Smooth muscle cell of bladder (primary cell): ENCODE measurements at places on chromosomes 13 and 19. TPM values are rescaled to one million over a fixed set of nuclear protein-coding genes. Genes with fewer than 3 reads are reported as not detected.

The C19orf67 gene
- total RNA-seq, result not detected in 2 replicates

The LILRA6 gene
- not detected in 2 replicates for total RNA-seq

The CYP2F1 gene
- not detected in 2 replicates for total RNA-seq

The NLRP5 gene
- not detected in 2 replicates for total RNA-seq

The RAB20 gene
- total RNA-seq, result 12.7 and 15.2 TPM in 2 replicates

The OR7A5 gene
- total RNA-seq, result not detected in 2 replicates

The NOTCH3 gene
- 7.0 and 27.4 TPM in 2 replicates for total RNA-seq

The OLFM4 gene
- not detected in 2 replicates for total RNA-seq

The CDX2 gene
- total RNA-seq, result under 0.01 TPM in 1 of 2 replicates, not detected in the other

The CEACAM7 gene
- total RNA-seq, result not detected in 2 replicates

The CEACAM20 gene
- not detected in 2 replicates for total RNA-seq

The B3GNT8 gene
- total RNA-seq, result 0.71 and 2.3 TPM in 2 replicates

The CEACAM5 gene
- total RNA-seq, result not detected in 2 replicates

The CERS4 gene
- 9.4 and 14.5 TPM in 2 replicates for total RNA-seq

The ZNF586 gene
- total RNA-seq, result 12.6 and 12.7 TPM in 2 replicates

The DENND1C gene
- not detected in 2 replicates for total RNA-seq

The PPP1R13L gene
- 1.6 and 1.7 TPM in 2 replicates for total RNA-seq

The POSTN gene
- total RNA-seq, result 396 and 434 TPM in 2 replicates

The KLHL1 gene
- total RNA-seq, result not detected in 2 replicates

The C2CD4C gene
- total RNA-seq, result not detected in 2 replicates

The ADPRHL1 gene
- 1.3 and 1.6 TPM in 2 replicates for total RNA-seq

The IGFL1 gene
- total RNA-seq, result not detected in 2 replicates

The F10 gene
- total RNA-seq, result 10.7 and 21.6 TPM in 2 replicates

The MED25 gene
- total RNA-seq, result 11.1 and 16.8 TPM in 2 replicates

The CGB1 gene
- not detected in 2 replicates for total RNA-seq

The ANGPTL8 gene
- 0.18 TPM in 1 of 2 replicates, not detected in the other for total RNA-seq

The MKNK2 gene
- 75.9 and 141 TPM in 2 replicates for total RNA-seq

The KCNN4 gene
- 0.28 and 0.55 TPM in 2 replicates for total RNA-seq

The FGF21 gene
- 0.14 and 0.28 TPM in 2 replicates for total RNA-seq

The IRGC gene
- total RNA-seq, result not detected in 2 replicates

The ZNF808 gene
- 14.5 and 18.9 TPM in 2 replicates for total RNA-seq

The KLK14 gene
- not detected in 2 replicates for total RNA-seq

The NKPD1 gene
- total RNA-seq, result 0.14 and 0.18 TPM in 2 replicates

The NCR1 gene
- total RNA-seq, result not detected in 2 replicates

The RDH13 gene
- 4.6 and 8.7 TPM in 2 replicates for total RNA-seq

The ZNF223 gene
- 4.1 TPM in 2 replicates for total RNA-seq

The MEIOSIN gene
- total RNA-seq, result not detected in 2 replicates

The IFNL1 gene
- not detected in 2 replicates for total RNA-seq

The CLEC17A gene
- 0.28 TPM in 1 of 2 replicates, not detected in the other for total RNA-seq

The DACH1 gene
- total RNA-seq, result 0.28 TPM in 1 of 2 replicates, not detected in the other

The GRIK5 gene
- total RNA-seq, result not detected in 2 replicates

The ZNF566 gene
- 7.7 and 8.1 TPM in 2 replicates for total RNA-seq

The ERICH4 gene
- 0.09 TPM in 1 of 2 replicates, not detected in the other for total RNA-seq

The TLE6 gene
- total RNA-seq, result 2.4 and 3.4 TPM in 2 replicates

The SSC5D gene
- 5.4 and 18.1 TPM in 2 replicates for total RNA-seq
